GF-D8 (cell line): ENCODE measurements at places on chromosomes 5 and 9.

DNA sequence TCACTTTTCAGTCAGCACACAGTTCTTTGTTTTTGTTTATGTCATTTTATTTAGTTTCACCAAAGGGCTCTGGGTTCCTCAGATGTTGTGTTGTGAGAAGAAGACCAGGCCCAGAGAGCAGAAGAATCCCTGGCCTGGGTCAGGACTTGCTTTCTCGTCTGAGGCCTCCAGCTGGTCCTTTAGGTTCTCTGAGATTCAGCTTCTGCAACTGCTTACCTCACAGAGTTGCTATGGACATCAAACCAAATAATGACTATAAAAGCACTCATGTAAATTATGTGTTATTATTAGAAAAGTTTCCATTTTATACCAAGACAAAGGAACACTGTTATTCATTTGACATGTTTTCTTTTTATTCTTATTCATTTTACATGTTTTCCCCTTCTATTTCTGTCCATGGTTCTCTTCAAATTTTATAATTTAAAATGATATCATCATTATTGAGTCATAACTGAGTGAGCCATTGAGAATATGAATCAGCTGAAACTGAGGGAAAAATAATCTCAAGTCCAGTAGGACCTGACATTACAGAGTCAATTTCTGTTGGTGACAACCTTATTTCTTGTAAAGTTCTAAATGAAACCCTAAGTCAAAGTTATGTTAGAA is 44.0 kb upstream of the GLRX start:
- DNase-seq = no peak

DNA sequence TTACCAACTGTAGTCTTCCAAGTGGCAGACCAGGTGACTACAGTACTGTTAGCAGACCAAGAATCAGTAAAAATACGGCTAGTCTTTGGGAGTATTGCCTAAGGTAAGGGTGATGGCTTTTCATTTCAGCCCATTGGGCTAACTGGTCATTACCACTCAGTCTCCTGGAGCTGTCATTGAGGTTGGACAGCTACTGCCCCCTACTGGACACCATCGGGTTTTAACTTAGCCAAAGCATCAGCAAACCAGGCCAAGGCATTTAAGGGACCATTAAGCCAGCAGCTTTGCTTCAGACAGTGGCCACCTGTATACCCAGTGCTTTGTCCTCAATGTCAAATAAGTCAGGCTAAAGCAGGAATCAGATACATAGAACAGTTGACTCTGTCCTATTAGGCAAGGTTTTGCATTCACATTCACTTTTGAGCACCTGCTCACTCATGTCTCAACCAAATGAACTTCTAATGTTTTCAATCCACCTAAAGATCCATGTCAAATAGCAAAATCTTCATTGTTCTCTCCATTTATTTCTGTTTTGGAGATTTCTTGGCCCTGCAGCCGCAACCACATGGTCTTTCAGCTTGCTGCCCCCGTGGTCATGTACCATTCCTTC is 117.2 kb downstream of the INVS start:
- DNase-seq = no peak

- DNase-seq = no peak
Observed at GRCh38 chr9:93523518-93524144, 52.8 kb upstream of the PHF2 start.

DNA sequence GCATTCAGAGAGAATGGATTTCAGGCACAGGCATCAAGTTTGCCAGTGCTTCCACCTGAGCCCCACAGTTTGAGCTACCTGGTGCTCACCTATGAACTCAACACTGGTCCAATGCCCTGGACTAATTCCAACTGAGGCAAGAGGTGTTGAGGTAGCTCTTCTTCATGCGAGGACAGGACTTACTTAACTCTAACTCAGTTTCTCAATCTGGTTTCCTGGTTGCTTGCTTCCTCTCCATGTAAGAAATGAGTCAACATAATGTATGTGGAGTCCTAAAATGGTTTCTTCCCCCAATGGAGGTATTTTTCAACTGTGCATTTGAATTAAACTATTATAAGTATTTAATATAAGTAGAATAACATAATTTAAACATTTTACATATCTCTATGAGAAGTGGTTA is 523.6 kb upstream of the DAB2 start:
- DNase-seq = no peak

DNA sequence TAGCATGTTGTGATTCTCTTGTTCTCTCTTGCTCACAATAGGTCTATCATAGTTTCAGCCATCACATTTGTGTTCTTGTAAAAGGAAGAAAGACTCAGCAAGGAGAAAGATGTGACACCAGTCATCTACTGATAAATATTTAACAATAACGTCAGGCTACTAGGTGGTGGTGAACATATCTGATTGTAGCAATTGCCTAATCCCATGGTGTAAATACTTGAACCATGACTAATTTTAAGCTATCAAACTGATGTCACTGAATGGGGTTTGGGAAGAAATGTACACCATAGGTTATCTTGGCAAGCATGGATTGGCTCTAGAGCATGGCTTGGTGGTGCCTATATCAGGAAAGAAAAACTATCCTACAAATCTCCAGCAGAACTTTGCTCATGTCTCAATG is 16.6 kb downstream of the DMRTA1 start:
- DNase-seq = no peak

- no peak for DNase-seq
Observed at GRCh38 chr5:165502893-165503691, 1997.7 kb downstream of the MAT2B start.

GRCh38 chr5:9905661-9906060 is 275.5 kb upstream of the TAS2R1 start:
- DNase-seq = no peak

DNA sequence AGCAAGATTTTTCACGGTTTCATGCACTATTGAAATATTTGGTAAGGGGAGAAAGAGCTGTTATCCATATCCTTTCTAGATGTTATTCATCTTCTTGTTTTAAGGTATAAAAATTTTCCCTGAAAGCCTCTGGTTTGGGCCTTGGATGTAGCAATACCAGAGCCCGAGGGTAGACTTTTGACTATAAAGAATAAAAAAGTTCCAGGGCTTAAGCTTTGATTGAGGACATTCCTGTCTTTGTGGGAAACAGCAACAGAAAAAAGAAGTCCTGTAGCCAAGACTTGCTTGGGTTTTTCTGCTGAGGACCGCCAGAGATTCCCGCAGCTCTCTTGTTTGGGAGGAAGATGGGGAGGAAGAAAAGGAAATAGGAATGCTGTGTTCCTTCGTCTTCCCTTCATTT is 440.0 kb upstream of the WWC1 start:
- DNase-seq = no peak

- DNase-seq = no peak
Observed at GRCh38 chr5:146751781-146752401, 126.7 kb downstream of the PPP2R2B start.

DNA sequence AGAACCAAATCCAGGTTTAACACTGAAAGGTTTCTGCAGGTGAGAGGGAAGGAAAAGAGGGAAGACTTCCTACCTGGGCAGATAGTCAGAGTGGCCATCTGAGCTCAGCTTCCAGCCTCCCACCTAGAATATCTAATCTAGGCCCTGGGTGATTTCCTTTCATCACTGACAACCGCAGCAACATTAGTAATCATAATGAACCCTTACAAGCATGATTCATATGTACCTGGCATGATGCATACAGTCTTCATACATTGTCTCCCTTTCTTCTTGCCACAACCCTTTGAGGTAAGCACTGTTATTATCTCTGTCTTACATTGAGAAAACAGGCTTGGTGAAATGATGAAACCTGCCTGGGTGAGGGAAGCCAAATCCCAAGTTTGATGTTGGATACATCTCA is 13.5 kb downstream of the AFAP1L1 start:
- no peak for DNase-seq

GRCh38 chr9:447230-448025 is 232.8 kb downstream of the DOCK8 start:
- no peak for DNase-seq
